ENCODE measurements at places on chromosomes 16 and 17. TPM values are rescaled to one million over a fixed set of nuclear protein-coding genes. Genes with fewer than 3 reads are reported as not detected.

- H3K27ac ChIP-seq: no peak overlapping the region
- DNase-seq: no peak
- no peaks in the 10 kb centered on the region for H3K36me3 ChIP-seq
- no peaks in the 10 kb centered on the region for H3K27me3 ChIP-seq
Measured at GRCh38 chr17:44530896-44531418, 26.3 kb upstream of the FZD2 start.

The ACAP1 gene
- 4.9 TPM for total RNA-seq

The TBX21 gene
- total RNA-seq: 0.19 TPM

DNA sequence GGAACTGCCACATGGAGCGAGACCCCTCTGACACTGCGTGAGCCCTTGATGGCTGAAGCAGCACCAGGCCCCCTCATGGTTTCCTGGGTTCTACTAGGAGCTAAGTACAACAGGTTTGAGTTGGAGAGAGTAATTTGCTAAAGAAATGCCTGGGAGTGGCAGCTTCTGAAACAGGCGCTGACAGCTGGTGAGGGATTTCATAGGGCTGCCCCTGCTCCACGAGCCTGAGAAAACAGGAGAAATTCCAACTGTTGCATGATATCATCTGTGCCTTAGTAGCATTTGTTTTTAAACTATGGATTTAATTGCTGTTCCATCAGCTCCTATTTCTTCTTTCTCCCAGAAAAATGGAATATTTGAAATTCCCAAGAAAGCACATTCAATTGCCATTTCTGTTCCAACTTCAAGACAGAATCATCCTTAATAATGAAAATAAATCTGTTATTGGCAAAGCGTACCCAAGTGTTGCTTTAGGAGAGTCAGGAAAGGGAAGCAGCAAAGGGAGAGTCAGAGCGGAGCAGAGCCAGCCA is 78.8 kb upstream of the ANKFN1 start:
- H3K4me3 ChIP-seq: no peak overlapping the region
- no peaks in the 10 kb centered on the region for H3K4me1 ChIP-seq
- H3K36me3 ChIP-seq: no peaks in the 10 kb centered on the region
- DNase-seq: no peak
- no peak overlapping the region for H3K27ac ChIP-seq
- H3K27me3 ChIP-seq: no peaks in the 10 kb centered on the region

The ATXN2L gene
- 37.0 TPM for total RNA-seq

The UNC13D gene
- 10.3 TPM for total RNA-seq

The CLEC3A gene
- not detected for total RNA-seq
